ENCODE measurements at places on chromosomes 1 and 21. TPM values are rescaled to one million over a fixed set of nuclear protein-coding genes. Genes with fewer than 3 reads are reported as not detected.

Gene ASCL5
- not detected for total RNA-seq

Gene PDE9A
- 0.90 TPM for total RNA-seq

Gene HMGCL
- 31.9 TPM for total RNA-seq

Gene ATP6V1G3
- not detected for total RNA-seq

Gene BACE2
- total RNA-seq: 18.1 TPM

Gene AADACL4
- total RNA-seq: not detected

Gene CBR3
- 12.8 TPM for total RNA-seq

Gene MMP23B
- 1.1 TPM for total RNA-seq

Gene FOXO6
- total RNA-seq: not detected

Gene LMX1A
- not detected for total RNA-seq

Gene SMPDL3B
- total RNA-seq: not detected

Gene OR2L3
- total RNA-seq: not detected
